ENCODE measurements at places on chromosomes 12 and 14.

- no peak for DNase-seq
Measured at GRCh38 chr12:1644534-1645438, 15.8 kb downstream of the WNT5B start.

DNA sequence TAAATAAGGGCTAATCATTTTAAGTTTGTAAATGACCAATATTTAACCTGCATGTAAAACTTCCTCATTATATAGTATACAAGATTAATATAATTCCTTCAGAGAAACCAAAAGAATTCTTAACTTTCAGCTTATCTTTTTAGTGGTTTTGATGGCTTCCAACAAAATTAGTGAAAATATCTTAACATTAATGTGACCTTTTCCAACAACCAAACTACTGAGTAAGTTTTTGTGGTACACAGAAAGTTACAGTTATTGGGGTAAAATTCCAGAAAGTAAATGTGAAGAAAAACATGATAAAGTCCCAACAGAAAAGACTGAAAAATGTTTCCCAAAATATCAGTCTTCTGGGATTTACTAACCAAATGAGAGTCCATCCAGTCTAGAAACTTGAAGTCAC is 111.0 kb upstream of the PDE3A start:
- no peak for DNase-seq

DNA sequence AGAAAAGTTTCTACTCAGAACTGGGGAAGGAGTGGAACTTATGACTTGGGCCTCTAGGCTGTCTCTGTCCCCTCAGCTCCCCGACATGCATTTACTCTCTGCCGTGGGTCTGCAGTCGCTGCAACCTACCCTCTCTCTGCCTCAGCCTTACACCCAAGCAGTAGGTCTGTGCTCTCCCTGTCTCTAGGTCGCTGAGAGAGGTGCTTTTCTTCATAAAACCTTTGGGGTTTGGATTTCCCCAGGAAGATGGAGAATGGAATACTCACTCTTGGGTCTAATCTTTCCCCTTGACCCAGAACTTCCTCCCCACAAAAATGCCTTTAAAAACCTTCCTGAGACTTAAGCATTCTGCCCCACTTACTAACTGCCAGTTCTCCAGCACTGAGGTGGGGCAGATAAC is 12.9 kb downstream of the GPR84 start:
- DNase-seq: no peak

GRCh38 chr12:49539406-49540228 is 787 bp downstream of the KCNH3 start:
- no peak for DNase-seq

GRCh38 chr14:104932676-104933631 is 8.3 kb downstream of the PLD4 start:
- DNase-seq: peak; percentile 89

GRCh38 chr14:64656986-64657385 is 47.2 kb upstream of the PLEKHG3 start:
- DNase-seq: no peak
